ENCODE measurements at places on chromosomes 11 and 22.

DNA sequence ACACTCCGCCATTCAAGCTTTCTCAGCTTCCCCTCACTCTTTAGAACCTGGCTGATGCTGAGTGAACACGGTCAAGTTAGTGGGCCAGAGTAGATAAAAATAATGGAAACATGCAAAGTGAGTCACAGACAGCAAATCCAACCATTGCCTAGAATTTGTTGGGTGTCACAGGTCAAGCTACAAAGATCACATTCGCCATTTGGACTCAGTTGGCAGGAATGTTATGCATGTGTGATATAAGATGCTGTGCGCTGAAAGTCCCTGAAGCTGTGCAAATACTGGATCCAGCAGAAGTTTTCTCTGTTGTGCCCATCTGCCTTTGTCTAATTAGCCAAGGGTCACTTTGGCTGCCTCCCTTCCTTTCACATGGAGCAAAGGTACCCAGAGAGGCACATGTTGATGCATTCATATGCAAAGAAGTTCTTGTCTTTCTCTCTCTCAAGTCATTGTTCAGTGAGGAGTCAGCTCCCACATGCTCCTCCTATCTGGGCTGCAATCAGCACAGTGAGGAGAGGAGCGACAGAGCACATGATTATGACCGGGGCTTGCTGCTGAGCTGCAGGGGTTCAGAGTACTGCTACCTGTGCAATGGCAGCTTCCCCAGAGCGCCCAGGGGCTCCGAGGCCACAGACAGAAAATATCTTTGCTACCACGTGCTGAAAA is 39.7 kb downstream of the FLI1 start:
- DNase-seq = no peak

DNA sequence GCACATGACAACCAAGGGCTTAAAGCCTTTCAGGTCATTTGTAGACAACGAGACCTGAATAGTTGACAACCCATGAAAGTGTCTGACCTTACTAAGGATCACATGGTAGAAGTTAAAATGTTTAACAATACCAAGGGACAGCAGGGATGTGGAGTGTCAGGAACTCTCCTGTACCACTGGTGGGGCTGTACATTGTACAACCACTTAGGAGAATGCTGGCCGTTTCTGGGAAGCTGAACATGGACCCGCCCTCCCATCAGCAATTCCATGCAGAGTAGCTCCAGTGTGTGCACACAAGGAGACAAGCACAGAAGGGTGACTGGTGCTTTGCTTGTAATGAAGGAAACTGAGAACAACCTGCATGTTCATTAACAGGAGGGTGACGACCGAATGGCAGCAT is 162.9 kb downstream of the MPPED1 start:
- no peak for DNase-seq

DNA sequence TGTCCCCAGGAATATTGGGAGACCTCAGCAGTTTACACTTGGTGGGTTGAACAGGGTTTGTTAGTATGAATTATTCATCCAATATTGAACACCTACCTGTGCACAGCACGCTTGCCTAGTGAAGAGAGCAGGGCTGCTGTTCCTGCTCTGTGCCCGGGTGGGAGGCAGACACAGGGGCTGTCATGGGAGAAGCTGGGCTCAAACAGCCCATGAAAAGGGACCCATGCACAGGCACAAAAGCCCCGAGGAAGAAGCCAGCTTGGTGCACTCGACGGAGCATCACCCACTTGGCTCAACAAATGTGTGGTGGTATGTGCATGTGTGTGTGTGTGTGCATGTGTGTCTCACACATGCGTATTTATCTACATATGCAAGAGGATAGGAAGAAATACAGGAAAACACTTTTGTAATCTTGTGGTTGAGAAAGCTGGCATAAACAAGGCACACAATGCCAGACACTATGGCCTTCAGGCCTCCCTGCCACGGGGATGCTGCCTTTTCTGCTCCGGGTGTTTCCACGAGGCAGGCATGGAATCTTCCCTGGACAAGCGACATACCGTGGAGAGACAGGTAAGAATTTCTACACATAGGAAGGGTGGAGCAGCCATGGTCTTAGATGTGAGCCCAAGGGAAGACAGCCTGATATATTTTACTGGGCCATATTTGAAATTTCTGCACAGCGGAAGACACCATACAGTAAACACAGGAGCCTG is 5.0 kb upstream of the APOBEC3A start:
- DNase-seq = peak; percentile 55

DNA sequence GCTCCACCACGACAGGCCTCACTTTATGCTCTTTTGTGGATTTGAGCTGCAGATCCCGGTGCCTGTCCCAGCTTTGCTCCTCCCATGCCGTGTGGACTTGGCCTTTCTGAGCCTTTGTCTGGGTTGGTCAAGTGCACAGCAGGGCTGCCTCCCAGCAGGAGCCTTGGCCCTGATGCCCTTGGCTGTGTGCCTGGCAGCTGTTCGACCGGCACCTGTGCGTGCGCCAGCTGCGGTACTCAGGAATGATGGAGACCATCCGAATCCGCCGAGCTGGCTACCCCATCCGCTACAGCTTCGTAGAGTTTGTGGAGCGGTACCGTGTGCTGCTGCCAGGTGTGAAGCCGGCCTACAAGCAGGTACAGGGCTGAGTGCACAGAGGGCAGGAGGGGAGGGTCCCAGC is 46.5 kb downstream of the MYO7A start:
- no peak for DNase-seq

DNA sequence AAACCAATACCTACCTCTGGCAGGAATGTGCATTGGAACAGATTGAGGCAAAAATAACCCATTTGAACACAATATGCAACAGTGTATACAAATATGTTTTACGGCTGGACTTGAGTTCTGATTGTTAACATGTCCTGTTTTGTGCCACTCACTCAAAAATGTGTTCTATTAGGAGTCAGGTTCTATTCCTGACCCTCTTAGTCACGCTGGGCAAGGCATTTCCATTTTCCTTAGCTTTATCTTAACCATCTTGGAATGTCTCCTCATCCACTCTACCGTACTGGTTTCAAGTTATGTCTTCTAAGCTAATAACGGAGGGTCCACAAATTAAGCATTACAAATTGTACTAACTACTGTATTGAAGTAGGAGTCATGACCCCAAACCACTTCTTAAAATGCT is 78.6 kb downstream of the MAML2 start:
- DNase-seq = no peak

DNA sequence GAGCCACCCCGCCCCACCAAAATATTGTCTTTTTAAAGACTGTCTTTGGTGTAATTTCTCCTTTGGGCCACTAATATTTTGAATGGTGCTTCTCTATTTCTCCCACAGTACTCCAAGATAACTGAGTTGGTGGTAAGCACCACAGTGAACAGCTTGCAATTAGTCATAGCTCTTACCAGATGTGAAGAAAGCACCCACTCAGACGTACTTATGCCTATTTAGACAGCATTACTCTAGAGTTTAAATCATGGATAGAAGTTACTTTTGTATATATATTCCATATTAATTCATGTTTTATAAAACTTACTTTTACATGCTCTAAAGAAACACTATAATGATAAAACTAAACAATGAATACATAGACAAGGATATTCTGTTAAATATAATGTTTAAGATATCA is 12.7 kb downstream of the ANO3 start:
- DNase-seq = no peak

DNA sequence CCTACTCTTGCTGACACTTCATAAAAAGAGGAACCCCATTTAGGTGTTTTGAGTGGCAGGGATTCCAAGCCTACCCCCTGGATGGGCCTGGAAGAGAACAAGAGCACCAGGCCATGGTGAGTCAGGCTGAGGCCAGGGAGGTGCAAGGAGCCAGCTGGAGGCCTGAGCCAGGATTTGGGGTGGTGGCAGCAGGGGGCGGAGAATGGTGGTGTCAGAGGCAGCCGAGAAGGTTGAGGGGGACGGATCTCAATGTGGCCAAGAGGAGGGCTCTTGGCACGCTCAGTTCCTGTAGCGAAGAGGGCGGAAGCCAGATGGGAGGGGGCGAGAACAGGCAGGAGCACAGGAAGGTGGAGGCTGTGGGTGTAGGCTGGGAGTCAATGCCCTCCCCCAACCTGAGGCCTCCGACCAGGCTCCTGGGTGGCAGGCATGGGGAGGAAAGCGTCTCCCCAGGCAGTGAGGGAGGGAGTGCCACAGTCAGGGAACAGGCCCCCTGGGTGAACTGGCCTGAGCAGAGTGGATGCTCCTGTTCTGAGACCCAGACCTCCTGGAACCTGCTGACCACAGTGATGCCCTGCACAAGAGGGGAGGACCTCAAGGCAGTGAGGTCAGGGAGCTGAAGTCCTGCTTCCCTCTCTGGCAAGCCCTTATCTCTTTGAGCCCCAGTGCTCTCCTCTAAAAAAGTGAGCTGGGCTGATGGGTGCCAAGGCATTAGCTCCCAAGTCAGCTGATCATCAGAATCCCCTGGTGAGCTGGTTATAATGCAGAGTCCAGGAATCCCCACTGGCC is 13.9 kb downstream of the RTN4RL2 start:
- DNase-seq = no peak

DNA sequence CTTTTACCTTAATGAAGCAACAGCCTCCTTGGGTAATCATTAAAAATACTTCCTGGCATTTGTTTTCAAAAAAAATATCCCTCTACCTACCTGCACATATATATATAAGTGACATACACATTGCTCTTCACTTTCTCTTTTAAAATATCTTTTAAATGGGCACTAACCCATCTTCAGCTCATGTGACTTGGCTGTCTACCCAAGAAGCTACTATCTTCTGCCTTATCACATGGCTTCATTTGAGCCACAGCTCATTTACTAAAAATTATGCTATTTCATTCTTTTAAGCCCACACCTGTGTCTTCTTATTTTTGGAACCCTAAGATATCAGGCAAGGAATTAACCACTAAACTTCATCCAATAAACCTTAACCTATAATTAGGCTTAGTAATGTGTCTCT is 37.0 kb upstream of the SOX6 start:
- no peak for DNase-seq

DNA sequence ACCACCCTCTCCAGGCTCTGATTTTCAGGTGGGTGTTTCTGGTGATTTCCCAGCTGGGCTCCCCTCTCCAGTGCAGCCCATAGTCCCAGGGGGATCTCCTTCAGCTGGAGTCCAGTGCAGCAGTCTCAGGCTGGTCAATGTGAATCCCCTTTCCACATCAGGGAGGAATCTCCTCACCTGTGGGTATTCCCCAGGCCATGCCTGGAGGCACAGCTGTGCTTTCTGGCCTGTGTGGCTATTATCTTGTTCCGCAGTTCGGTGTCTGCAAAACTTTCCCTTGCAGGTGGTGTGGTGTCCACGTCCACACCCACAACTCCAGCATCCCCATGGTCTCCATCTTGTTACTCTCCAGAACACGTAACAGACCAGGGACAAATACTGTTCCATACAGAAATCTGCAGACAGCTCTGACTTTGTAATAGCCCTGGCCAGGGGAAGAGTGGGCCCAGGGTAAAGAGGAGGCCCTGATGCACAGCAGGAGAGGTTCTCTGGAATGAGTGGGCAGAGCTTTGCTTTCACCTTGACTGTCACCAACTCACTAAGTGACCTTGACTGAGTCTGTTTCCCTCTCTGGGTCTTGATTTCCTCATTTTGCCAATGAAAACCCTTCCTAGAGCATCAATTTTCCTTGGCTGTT is 183.2 kb downstream of the CSNK2A3 start:
- no peak for DNase-seq

DNA sequence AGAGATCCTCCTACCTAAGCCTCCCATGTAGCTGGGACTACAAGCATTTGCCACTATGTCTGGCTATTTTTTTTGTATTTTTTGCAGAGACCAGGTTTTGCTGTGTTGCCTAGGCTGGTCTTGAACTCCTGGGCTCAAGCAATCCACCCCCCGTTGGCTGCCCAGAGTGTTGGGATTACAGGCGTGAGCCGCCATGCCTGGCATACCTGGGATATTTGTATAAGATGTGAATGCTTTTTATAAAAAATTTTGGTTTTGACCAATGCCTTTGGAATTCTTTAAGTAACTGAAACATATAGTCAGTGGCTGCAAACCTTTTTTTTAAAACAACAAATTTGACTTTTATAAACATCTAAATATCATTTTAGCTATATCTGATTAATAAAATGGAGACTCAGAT is 42.4 kb downstream of the ADAMTS8 start:
- DNase-seq = no peak

DNA sequence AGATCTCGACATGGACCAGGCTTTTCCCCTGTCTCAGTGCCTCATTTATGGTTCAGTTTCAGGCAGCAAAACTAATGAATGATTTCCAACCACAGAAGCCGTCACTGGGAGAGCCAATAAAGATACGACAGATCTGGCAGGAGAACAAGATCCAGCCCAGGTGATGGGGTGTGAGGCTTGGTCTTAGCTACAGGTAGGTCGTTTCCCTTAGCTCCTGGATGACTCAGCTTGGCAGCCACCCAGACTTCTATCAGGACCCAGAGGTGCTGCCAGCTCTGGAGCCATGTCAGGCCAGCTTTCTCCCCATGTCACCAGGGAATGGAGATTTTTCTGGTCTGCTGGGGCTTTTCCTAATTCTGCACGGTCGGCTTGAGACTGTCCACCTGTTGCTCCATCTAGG is 36.3 kb upstream of the APOBEC3A start:
- DNase-seq = no peak

DNA sequence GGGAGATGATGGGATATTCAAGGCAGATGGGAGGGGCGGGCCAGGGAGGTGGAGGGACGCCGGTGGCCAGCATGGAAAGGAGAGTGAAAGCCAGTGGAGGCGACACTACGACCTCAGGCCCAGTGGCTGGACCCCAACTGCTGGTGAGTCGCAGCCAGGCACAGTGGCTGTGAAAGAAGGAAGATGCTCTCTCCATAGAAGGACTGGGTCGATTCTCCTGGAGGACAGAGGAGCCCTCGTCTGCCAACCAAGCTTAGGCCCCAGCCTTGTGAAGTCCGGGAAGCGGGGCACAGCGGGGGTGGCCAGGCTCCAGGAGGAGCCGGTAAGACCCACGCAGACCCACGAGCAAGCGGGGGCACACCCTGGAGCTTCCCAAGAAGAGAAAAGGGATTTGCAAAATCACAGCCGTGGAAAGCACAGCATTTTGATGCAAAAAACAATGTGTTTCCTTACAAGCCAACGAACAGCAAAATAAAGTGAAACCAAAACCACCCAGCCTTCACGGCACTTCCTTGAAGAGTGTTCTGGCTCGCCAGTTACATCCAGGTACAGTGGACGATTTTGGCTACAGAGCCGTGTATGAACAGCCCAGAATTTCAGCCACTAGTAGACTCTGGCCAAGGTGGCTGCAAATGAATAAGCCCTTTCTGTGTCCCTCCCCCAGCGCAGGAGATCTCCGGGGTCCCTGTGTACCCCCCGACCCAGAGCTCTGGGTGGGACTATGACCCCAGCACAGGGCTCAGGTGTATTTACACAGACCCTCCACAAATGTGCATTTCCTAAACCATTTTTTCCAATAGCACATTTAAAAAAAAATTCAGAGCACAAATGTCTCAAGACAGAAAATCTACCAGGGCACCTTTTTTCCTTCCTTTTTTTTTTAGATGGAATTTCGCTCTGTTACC is 96.9 kb downstream of the TRMU start:
- no peak for DNase-seq
